ENCODE measurements at places on chromosomes 6 and 20.

DNA sequence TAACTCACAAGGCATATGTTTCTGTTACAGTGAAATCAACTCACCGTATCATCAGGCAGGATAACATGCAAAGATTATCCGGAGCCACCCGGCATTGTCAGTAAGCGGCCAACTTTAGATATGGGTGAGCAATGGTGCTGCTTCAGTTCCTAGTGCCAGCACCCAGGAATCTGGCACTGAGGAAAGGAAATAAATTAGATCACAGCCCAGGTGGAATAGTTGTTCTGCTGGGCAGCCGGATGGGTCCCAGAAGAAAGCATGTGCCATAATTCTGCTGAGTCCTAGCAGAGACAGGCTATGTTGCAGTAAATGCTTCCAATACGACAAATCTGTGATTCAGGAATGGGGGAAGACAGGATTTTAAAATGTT is 183.6 kb upstream of the SPTLC3 start:
- DNase-seq, result no peak

DNA sequence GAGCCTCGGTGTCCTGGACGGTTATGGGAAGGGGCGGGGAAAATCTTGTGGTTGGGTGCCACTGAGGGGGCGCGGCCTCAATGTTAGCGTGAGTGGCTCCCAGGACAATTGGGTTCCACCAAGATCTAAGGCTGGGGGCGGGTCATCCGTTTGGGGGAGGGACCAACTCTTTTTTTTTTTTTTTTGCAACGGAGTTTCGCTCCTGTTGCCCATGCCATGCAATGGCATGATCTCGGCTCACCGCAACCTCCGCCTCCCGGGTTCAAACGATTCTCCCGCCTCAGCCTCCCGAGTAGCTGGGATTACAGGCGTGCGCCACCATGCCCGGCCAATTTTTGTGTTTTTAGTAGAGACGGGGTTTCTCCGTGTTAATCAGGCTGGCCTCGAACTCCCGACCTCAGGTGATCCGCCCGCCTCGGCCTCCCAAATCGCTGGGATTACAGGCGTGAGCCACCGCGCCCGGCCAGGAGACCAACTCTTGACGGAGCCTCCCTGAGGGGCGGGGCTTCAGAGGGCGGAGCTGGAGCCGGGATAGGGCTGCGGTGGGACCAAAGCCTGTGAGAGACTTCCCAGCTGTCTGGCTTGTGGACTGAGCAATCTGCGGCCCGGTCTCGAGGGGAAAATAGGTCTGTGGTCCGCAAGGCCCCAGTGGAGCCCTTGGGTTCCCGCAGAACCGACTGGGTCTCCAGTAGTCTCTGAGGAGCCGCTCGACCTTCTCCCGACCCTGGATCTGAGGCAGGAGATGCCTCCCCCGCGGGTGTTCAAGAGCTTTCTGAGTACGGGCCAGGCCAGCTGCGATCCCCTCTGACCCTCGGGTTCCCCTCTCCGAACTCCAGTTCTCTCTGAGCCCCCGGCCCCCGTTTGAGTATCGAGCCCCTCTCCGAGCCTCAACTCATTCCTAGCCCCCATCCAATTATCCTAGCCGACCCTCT is 1.1 kb downstream of the SPAG4 start:
- DNase-seq, result no peak

GRCh38 chr20:10714236-10714975 is 40.6 kb upstream of the JAG1 start:
- DNase-seq, result no peak

DNA sequence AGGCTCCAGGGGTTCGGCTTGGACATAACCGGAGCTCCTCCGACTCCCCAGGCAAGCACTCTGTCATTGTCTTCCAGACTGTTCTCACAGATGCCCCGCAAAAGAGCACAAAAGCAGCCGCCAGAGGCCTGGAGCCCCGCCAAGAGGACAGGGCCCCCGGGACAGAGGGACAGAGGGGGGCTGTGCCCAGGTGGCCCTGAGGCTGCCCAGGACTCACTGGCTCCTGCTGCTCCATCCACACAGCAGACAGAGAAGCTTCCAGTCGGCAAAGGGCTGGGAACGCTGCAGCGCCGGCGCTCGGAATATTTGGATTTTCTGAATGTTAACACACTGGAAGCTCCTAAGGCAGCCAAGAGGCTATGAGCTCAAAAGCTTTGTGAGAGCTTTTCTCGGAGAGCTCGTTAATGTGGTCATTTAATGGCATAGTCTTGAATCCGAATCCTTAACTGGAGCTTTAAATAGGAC is 68.0 kb upstream of the QKI start:
- no peak for DNase-seq

- DNase-seq, result no peak
Measured at GRCh38 chr20:25023356-25023755, 30.8 kb upstream of the APMAP start.

- DNase-seq, result no peak
Measured at GRCh38 chr20:50815162-50815989, 20.5 kb downstream of the BCAS4 start.

- DNase-seq, result no peak
Measured at GRCh38 chr6:152096863-152097496, 289.5 kb downstream of the ESR1 start.

- no peak for DNase-seq
Measured at GRCh38 chr6:43144879-43145278, 26.2 kb upstream of the SRF start.

- DNase-seq, result no peak
Measured at GRCh38 chr20:10423735-10424134, 10.3 kb downstream of the MKKS start.

DNA sequence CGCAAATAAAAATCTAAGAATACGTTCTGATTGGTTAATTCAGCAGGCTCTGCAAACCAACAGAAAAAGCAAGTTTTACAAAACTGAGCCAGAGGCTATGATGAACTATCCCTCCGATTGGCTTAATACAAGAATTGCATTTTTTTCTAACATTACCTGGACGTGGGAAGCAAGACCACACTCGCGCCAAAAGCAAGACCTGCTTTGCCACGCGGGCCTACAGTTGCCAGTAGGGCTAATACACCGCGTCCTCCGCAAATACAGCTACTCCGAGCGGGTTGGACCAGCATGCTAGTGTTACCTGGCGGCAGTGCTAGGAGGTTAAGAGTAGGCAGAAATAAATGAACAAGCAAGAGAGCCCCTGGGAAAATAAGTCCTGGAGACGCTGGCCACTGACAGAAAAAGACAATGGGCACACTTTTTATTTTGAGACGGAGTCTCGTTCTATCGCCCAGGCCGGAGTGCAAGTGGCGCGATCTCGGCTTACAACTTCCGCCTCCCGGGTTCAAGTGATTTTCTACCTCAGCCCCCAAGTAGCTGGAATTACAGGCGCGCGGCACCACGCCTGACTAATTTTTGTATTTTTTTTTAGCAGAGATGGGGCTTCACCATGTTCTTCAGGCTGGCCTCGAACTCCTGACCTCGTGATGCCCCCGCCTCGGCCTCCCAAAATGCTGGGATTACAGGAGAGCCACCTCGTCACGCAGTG is 131.9 kb upstream of the BTN3A2 start:
- DNase-seq, result no peak

Data from NCI-H2081 treated with DMSO at 0.1 percent for 48 hours (cell line).